Stimulated activated CD8-positive, alpha-beta memory T cell treated with anti-CD3 and anti-CD28 coated beads, Interleukin-7, amount 100 ng/mL, for 1 hour (primary cell): ENCODE measurements at places on chromosomes 3 and 15.
A peak's percentile ranks its signal among the peaks of the same experiment; 100 is the strongest.

GRCh38 chr3:180414157-180414556, 187.8 kb upstream of the TTC14 start:
- DNase-seq = no peak

- DNase-seq = peak; percentile 19
These were observed 103.1 kb downstream of the HCN4 start for GRCh38 chr15:73265536-73266153.

GRCh38 chr15:23647421-23648370, at the start of gene MAGEL2:
TSS of gene MAGEL2 (minus strand) at chr15:23647867. CDS start at chr15:23647742, 125 bp downstream.
- DNase-seq = no peak

- DNase-seq = no peak
These were observed 147.3 kb upstream of the CDIN1 start for GRCh38 chr15:36432161-36432560.

GRCh38 chr3:29515451-29515850, 234.6 kb downstream of the RBMS3 start:
- DNase-seq = no peak

DNA sequence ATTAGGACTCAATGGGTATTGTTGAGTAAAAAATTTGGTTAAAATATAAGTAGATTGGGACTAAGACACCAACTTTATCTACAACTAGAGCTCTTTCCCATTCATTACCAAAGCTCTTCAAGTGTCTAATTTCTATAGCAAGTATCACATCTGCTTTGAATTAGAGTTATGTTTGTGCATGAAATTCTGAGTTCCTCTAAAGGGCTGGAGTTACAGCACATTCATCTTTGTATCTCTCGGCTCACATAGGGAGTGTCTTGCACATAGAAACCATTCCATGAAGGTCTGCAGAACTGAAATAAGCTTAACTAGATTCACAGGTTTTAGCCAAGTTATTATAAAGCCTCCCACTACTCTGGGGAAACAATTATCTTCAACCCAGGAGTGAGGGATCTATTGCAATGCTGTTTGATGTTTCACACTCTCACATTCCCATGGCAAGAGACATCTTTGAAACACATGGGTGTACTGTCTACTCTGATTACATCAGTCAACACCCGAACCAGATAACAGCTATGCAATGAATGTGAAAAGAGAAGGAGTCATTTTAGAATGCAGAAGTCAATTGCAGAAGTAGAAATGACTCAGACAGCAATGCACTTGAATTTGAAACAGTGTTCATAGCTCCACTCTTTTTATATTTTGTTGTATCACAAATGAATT, 93.1 kb upstream of the KBTBD8 start:
- DNase-seq = no peak

- no peak for DNase-seq
These were observed 482.8 kb downstream of the FGF12 start for GRCh38 chr3:192244591-192244990.

GRCh38 chr3:2156244-2156847, 57.7 kb downstream of the CNTN4 start:
- DNase-seq = no peak

DNA sequence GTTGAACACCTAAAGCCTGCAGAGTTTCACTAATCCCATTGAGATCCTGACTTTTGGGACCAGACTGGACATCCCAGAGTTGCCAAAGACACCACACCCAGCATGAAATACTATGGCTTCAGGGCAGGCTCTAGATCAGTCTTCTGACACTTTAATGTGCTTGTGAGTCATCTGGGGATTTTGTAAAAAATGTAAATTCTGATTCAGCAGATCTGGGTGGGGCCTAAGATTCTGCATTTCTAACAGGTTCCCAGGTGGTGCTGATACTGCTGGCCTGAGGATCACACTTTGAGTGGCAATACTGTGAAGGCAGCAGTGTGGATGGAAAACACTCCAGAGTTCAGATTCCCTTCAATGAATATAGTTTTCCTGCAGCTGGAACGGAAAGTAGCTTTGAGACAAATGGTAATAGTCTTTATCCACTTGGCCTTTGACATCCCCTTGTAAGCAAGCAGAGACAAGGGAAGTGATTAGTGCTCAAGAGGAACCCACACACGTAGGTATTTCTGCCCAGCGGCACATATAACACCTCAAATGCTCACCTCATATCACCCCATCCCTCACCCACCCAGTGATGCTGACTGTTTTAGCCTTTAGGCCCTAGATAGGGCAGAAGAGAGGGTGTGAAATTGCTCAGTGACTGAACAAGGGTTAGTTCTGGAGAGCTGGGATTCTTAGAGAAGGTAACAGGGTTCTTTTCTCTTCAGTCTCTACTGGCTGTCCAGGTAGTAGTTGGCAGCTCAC, 51.5 kb upstream of the GSK3B start:
- DNase-seq = no peak

DNA sequence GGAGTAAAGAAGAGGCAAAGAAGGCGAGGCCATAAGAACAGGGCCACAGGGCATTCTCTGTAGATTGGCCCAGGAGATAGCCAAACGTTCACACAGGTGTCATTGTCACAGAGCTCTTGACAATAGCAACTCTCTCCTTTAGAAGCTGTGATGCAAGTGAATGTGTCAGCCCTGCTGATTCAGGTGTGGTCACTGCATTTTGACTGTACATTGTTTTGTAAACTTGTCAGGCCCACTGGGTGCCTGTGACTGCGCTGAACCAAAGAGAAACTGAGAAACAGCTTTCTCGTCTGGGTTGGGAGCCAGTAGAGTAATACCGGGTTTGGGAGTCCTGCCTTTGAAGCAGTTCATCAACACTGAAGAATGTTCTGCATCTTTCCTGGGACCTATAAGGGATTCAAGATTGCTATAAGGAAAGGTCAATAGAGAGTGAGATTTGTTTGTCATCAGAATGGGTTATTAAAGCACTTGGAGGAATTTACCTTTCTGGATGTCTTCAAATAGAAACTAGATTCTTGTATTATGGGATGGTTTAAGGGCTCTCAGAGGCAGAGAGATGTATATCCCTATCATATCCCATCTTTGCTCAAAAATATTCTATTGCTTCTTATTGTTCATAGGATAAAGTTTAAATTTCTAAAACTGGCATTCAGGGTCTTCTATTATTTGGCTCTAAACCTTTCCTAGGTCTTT, 45.4 kb downstream of the TMEM45A start:
- no peak for DNase-seq

DNA sequence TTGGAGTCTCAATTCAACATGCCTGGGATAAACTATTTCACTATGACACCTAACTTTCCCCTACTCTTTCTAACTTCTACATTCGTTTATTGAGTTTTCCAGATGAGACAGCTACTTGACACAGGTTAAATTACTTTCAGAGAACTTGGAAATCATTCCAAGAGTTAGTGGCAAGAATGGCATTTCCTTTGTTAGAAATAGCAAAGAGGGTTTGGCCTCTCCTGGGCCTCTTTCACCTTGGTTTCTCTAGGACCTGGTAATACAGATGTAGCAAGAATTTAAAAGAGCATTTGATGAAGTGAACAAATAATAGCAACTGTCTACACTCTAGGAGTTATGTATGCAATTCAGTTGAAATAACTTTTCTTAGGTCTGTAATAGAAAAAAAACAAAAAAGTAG, 748.9 kb downstream of the MECOM start:
- no peak for DNase-seq

- DNase-seq = no peak
These were observed 463 bp downstream of the TERC start for GRCh38 chr3:169764312-169764881.

DNA sequence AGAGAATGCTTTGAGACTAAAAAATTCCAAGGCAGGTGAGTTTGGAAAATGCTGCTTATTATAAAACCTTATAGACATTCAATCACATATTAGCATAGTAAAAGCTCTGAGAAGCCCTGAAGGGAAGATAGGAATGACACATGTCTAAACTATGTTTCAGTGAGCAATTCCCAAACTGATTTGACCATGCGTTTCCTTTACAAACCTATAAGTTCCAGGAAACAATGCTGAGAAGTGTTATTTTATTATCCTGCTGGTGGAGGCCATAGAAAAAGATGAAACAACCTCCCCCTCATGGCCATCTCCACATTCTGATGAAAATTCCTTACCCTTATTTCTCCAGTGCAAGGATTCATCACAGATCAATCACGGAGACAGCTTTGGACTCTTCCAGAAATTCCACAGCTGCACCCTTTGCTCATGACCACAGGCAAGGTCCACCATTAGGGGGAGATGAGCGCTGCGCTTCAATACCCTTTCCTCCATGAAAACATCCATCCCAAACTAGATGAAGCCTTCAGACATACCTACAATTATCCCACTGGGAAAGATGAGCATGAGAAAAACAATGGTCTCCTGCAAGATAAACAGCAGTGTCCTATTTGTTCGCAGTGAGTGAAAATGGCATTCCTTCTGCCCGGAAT, 372.1 kb downstream of the MAGI1 start:
- no peak for DNase-seq

GRCh38 chr15:92092289-92093105, 239.0 kb downstream of the SLCO3A1 start:
- DNase-seq = no peak

- DNase-seq = no peak
These were observed 416.3 kb upstream of the MEIS2 start for GRCh38 chr15:37516621-37517020.

DNA sequence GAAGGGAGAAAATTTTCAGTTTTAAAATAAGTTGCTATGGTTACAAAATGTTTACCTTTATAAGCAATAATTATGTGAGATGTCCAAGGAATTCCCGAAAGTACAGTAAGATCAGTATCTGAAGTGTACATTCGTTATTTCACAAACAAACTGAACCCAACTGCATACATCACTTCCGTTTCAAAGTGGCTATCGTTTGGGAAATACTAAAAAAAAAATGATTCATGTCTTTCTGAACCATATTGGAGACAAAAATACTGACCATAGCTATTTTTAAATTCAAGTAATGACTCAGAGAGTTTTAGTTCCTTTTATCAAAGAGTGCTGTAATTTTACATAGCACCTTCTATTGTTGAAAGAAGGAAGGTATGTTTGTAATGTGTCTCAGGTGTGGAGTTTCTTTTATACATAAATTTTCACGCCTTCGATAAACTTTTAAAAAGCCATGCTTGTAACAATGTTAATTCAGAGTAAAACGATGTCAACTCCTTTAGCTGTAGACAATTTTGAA, 8.0 kb upstream of the ANKRD28 start:
- no peak for DNase-seq

GRCh38 chr15:67120009-67120838, 54.8 kb downstream of the SMAD3 start:
- no peak for DNase-seq

DNA sequence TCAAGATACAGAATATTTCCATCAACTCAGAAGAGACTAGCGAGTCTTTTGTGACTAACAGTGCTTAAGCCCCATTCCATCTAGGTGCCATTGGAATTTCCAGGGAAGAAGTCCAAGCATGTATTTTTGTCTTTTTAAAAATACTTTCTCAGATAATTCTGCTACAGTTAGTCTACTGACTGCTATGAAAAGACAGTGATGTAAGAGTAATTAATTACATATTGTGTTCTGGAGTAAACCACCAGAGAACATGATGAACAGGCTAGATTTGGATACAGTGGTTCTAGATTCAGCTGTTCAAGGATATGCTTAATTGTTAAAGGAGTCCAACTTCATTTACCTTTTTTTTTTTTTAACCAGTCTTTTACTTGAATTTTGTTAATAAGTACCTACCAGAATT, 34.8 kb upstream of the PAK6 start:
- no peak for DNase-seq

DNA sequence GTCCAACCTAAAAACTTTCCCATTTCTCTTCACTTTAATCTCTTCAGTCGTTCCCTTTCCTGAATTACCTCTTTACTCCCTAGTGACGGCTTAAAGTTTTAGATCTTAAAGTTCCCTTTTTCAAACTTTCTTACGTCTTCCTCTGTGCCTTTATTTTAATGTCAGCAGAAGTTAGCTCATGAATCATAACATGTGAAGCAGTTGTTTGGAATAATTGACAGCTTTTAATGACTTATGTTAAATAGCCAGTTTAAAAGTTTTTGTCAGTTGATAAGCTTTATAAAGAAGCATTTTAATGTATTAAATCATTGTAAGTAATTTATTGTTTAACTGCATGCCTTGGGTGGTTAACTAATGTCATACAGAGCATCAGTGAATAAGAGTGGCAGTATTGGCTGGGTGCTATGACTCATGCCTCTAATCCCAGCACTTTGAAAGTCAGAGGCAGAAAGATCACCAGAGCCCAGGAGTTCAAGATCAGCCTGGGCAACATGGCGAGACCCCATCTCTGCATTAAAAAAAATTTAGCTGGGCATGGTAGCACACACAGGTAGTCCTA, 33.9 kb downstream of the PIK3CA start:
- DNase-seq = no peak

- DNase-seq = no peak
These were observed 1.9 kb downstream of the FNDC3B start for GRCh38 chr3:172040981-172041963.

DNA sequence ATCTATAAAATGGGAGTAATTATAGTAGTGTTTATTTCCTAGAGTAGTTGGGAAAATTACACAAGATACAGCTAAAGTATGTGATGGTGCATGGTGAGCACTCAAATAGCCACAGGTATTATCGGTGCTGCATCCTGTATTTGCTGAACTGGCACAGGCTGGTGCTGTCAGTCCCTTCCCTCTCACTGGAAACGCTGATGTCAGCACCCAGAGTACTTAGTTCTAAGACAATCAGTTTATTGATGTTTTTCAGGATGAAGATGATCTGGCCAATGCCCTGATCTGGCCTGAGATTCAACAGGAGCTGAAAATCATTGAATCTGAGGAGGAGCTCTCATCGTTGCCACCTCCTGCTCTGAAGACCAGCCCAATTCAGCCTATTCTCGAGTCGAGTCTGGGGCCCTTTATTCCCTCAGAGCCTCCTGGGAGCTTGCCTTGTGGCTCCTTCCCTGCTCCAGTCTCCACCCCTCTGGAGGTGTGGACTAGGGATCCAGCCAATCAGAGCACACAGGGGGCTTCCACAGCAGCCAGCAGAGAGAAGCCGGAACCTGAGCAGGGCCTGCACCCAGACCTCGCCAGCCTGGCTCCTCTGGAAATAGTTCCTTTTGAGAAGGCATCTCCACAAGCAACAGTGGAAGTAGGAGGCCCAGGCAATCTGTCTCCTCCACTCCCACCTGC, 49.7 kb downstream of the TMEM39A start:
- no peak for DNase-seq

GRCh38 chr3:68088216-68088615, 433.8 kb upstream of the SUCLG2 start:
- DNase-seq = no peak

DNA sequence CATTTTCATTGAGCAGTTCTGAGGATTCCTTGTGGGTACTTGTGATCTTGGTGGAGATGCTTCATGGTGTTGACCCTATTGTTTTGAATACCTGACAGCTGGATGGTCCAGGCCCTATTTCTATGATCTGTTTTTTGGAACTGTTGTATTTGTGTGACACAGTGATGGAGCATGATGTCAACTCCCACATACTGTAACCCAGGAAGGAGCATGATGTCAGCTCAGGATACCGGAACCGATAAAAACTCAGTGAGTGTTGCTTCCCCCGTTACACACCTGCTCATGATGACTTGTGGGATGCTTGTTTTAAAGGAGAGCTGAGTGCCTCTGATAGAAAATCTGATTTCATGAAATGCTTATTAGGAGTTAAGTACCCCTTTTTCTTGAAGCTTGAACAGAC, 45.1 kb downstream of the ZBTB38 start:
- no peak for DNase-seq

- DNase-seq = no peak
These were observed 195.4 kb downstream of the SUCLG2 start for GRCh38 chr3:67458896-67459530.

- DNase-seq = no peak
These were observed 9.4 kb downstream of the CEMIP start for GRCh38 chr15:80788536-80788935.

GRCh38 chr3:37995652-37996641, 5.4 kb downstream of the VILL start:
- DNase-seq = no peak
